ENCODE measurements at places on chromosomes 12 and 14.

GRCh38 chr12:20119596-20120402, 248.5 kb upstream of the PDE3A start:
- no peak for DNase-seq

DNA sequence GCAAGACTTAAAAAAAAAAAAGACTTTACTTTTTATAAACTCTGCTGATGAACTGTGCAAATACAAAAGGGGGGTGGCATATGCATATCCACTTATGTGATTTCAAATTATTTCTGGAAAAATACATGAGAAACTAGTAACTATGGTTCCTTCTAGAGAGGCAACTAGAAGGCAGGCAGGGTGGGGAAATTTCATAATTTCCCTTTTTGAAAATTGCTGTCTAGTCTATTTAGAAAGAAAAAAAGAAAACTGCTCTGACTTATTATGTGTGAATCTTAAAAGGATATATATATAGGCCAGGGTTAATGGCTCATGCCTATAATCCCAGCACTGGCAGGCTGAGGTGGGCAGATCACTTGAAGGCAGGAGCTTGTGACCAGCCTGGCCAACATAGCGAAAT, 42.3 kb downstream of the ANAPC7 start:
- no peak for DNase-seq

GRCh38 chr14:56590535-56590960, 10.9 kb downstream of the TMEM260 start:
- no peak for DNase-seq

GRCh38 chr14:52342849-52343596, 28.9 kb downstream of the PTGER2 start:
- no peak for DNase-seq

GRCh38 chr12:118827047-118827446, 154.3 kb upstream of the SRRM4 start:
- DNase-seq: no peak

DNA sequence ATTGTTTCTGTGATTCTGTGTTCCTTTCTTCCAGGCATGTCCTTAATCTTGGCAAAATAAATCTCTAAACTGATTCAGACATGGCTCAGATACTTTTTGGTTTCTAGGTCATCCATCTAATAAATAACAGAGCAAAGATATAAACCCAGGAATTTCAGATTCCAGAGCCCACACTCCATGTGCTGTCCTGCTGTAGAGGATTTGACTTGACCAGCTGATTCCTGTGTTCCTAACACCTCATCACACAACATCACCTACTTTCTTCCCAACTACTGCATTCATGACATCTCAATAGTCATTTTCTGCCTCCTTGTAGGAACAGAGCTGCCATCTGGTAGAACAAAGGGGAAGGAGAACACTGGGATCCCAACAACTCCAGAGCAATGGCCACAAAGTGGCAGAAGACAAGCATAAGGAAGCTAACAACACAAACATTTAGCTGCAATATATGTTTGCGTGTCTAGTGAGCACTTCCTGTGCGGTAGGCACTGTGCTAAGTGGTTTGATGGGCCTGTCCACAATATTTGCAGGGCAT, 91.9 kb upstream of the OVCH1 start:
- no peak for DNase-seq

DNA sequence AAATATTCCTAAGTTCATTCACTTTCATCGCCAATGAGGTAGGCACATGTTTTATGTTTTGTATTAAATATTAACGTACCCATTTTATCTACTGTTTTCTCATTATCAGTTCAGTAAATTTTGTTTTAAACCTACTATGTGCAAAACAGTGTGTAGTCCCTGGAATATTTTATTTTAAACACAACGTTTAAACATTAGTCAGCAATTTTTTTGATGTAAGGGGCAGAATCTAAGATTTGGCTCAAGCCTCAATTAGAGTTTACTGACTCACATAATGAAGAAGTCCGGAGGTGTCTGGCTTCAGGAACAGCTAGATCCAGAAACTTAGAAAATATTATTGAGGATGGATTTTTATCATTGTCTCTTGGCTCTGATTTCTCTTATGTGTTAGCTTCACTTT, 267.5 kb downstream of the C12orf75 start:
- no peak for DNase-seq

DNA sequence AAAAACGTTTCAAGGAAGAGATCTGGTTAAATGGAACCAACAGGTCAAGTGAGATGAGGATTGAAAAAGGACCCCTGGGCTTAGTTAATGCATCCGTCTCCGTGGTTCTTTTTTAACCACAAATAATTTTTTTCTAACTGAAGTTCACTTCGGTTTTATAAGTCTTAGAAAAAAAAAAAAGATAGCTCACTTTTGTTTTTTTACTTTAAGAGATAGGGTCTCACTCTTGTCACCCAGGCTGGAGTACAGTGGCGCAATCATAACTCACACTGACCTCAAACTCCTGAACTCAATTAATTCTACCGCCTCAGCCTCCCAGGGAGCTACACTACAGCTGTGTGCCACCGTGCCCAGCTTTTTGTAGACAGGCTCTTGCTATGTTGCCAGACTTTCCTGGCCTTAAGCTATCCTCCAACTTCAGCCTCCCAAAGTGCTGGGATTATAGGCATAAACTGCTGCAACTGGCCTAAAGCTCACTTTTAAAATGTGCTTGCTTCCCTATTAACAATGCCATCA, 11.8 kb downstream of the HNRNPC start:
- DNase-seq: no peak

DNA sequence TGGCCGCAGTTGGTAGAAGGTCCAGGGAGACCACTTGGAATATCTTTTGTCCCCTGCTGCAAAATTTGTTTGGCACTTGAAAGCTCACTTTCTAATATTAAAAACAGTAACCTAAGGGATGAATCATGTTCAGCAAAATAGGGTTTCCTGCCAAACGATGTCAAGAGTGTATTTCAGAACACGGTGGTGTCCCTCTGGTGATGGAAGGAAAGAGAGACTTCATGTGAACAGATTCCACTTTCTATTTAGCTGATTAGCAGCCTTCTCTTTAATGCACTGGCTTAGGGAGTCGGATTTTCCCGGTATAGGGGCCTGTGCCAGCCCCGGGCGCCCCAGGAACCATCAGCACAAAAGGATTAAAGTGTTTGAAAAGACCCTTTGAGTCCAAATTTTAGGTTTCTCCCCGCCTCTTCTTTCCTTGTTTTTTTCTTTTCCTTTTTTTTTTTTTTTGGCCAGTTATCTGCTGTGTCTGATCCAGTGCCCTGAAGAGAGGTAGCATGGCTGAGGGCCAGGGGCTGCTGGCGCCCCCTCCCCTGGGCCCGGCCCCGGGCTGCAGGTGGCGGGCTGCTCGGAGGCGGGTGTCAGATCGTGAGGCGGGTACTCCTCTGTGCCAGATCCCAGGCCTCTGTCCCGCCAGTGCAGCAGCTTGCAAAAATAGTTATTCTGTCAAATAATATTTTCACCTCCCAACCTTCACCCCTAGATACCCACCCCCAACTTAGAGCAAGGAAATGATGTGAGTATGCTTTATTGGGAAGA, 88.3 kb downstream of the TESC start:
- no peak for DNase-seq

GRCh38 chr12:72274931-72275330, 2.8 kb downstream of the TRHDE start:
- DNase-seq: no peak

GRCh38 chr14:73003681-73004080, 23.2 kb downstream of the ZFYVE1 start:
- DNase-seq: no peak

All from CD4-positive, alpha-beta T cell treated with Interleukin-6 at 100 ng/mL for 8 hours (primary cell).